NCI-H1105 (cell line): ENCODE measurements at places on chromosomes 6 and 20.

DNA sequence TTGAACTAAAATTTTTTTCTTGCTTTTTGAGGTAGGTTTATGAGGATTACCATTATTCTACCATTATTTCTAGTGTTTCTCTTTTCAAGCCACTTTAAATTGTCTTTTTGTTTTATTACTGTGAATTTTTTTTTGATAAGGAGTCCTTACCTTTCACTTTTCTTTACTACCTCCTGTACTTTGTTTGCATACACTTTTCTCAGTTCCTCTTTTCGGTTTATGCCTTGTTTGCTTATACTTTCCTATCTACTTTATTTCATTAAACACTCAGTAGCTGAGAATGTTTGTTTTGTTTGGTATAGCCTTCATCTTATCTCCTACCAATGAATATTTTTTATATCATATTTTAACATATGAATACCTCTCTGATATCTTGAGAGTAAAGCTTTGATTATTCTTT is 147.9 kb downstream of the TFAP2B start:
- DNase-seq: no peak

DNA sequence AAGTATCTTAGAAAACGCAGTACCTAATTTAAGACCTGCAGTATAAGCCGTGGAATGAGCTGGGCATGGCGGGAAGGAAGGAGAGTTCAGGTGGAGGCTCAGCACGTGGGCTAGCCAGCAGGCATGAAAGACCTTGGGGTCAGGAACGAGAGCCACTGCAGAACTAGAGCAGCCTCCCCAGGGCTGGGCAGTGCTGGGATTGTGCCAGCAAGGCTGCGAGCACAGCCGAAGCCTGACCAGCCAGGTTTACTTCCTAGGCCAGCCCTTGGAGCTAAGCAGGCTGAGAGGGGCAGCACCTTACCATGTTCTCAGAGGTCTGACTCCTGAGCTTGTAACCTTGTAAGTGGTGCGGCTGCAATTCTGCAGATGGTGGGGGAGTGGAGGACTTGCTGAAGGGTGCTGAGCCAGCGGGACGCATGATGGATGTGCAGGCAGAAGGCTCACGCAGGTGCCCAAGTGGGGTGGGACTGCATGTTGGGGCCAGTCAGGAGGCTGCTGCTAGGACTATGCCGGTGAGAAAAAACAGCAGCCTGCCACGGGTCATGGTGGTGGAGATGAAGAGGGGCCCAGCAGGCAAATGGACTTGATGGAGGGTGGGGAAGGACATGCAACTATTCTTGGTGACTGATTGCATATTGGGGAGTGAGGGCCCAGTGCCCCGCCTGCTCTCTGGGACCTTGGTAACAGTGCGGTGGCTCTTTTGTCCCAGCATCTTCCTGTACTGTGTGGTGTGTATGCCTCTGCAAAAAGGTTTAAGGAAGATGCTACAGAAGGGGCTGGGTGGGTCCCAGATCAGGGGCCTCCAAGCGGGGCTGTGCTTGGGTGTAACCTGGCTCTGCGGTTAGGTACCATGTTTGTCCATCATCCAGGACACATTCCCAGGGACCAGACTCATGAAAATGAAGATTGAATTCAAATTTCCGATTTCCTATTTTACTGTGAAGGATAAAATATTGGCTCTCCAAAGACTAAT is 37.6 kb upstream of the IRF4 start:
- no peak for DNase-seq

GRCh38 chr6:145540741-145541140 is 194.6 kb downstream of the EPM2A start:
- DNase-seq: no peak

DNA sequence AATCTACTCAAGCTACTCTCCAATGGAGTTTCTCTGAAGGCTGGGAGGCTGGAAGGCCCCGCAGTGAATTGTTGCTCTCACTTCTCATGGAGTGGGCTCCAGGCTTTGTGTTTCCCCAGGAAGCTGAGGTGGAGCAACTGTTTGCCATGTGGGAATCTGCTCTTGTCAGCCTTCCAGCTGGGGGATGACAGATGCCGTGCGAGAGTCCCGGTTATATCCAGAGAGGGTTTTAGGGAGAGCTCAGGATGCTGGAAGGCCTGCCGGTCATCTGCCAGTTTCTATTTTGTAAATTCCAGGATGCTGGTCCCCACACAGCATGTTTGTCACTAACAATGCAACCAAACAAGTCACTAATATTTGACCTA is 98.2 kb upstream of the NAA20 start:
- no peak for DNase-seq

DNA sequence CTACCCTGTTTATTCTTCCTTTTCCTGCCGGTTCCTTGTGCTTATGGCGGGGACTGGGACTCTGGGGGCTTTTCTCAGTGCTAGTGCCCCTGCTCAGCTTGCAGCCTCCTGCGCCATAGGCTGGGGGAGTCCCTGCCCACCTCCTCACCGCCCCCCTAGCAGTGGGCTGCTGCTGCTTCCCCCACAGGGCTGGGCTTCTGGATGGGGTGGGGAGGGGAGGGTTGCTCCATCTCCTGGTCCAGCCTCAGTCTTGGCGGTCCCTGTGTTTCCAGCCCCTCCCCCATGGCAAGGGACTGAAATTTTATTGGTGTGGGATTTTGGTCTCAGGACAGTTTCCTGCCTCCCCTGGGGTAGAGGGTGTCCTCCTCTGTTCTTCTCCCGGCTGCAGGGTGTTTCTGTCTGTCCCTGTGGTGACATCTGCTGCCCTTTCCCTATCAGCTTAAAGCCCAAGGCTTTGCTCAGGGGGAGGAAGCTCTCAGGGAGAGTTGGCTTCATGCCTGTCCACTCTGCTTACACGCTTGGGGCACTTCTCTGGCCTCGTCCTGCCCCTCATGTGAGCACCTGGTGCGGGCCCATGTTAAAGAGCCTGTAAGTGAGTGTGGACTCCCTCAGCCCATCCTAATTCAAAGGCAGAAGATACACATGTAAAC is 100.6 kb downstream of the HIVEP1 start:
- DNase-seq: no peak

- no peak for DNase-seq
Measured at GRCh38 chr20:1388741-1389483, 3.9 kb downstream of the FKBP1A start.

DNA sequence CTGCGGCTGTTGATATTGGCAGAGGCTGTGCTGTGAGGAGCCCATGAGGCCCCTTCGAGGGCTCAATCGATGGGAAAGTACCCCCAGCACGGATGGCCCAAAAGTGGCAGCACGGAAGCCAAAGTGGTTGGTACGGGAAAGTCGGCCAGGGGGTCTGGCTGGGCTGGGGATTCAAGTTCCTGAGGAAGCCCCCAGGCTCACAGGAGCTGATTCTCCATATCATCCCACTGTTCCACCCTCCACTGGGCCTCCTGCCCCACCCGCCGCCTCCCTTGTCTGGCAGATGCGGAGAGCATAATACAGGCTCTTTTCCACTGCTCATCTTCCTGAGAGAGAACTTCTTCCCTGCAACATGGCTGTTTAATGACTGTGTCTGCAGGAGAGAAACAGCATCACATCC is 217.8 kb upstream of the CST7 start:
- no peak for DNase-seq

GRCh38 chr6:123091091-123091895 is 95.3 kb downstream of the CLVS2 start:
- no peak for DNase-seq

GRCh38 chr6:46262928-46263706 is 92.3 kb upstream of the ENPP5 start:
- DNase-seq: no peak

GRCh38 chr6:121920616-121921015 is 478.8 kb upstream of the HSF2 start:
- DNase-seq: no peak

- DNase-seq: no peak
Measured at GRCh38 chr6:290111-290922, 2.0 kb upstream of the DUSP22 start.

DNA sequence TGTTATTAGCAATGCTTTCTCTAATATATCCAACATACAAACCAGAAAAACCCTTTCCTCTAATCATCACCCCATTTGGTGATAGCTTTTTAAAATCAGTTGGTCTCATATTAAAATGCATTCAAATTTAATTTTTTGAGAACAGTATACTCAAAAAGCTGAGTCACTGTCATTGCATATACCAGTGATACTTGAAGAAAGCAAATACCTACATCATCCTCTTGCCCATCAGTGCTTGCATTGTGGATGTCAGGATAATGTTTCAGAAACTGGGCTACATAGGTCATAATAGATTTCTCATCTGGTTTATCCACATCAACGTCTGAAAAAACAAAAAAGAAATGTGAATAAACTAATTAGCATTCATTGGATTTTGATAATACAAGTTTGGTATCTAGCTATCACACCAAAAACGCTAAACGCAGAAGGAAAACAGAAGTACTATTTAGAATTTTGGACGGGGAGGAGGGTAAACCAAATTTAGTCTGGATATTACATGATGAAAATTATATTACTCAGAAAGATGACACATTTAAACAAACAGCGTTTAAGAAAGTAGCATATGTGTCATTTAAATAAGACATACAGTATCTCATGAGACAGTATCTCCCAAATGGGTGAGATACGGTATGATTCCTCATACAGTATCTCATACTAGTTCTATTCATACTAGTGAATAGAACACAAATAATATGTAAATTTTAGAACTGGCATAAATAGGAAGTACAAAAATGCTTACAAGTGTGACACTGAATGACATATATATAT is 134.6 kb downstream of the SYNE1 start:
- no peak for DNase-seq

- DNase-seq: no peak
Measured at GRCh38 chr20:20969701-20970280, 136.4 kb downstream of the LINC00237 start.

DNA sequence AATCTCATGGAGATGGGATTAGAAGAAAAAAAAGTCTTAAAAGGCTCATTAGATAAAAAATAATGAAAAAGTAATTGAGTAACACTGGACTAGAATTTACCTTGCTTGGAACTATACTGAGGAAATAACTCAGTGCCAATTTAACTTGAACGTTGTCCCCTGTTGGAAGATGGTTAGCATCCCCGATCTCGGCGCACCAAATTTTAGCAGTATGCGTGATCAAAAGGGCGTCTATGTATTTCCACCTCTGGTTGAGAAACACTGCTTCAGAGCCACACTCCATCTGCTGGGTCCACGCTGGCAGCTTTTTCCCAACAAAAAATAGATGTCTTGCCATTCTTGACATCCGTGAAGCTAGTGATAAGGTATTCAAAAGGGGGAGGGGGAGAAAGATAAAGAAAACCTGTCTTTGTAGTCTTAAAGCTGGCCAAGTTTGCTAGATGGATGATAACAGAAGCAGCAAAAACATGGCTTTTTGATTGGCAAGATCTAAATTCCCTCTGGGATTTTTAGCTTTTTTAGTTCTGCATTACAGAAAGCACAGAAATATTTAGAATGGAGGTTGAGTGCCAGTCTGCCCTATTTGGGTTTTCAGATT is 6.4 kb downstream of the HINT3 start:
- DNase-seq: no peak

DNA sequence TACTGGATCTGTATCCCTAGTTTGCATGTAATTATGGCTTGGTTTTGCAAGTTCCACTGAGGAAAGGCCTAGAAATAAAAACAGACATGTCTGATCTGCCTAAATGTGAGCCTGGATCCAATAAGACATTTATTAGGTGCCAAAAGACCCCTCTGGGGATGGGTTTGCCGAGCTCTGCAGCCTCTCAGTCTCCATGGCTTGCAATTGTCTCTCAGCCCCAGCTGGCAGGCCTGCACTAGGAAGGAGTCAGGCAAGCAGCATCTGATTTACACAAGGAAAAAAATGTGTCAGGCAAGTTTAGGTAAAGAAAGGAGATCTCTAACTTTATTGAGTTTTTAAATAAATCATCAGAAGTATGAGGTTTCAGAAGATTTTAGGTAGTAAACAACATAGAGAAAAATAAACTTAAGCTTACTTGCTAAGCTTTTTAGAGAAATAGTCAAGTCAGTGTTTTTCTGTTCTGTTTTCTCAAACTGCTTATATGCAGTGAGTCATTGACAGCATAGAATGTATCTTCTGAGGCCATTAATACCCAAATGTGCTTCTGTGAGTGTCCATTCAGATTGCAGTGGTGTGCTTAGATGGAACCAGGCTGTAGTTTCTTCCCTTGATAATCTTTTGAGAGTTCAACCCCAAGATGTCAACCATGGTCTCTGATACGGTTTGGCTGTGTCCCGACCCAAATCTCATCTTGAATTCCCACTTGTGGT is 121.0 kb downstream of the FHL5 start:
- DNase-seq: no peak

GRCh38 chr6:23728707-23729106 is 397.3 kb upstream of the NRSN1 start:
- no peak for DNase-seq

GRCh38 chr6:85565736-85566135 is 27.9 kb downstream of the SNX14 start:
- no peak for DNase-seq

- DNase-seq: no peak
Measured at GRCh38 chr20:57445298-57445697, 54.1 kb downstream of the RBM38 start.

DNA sequence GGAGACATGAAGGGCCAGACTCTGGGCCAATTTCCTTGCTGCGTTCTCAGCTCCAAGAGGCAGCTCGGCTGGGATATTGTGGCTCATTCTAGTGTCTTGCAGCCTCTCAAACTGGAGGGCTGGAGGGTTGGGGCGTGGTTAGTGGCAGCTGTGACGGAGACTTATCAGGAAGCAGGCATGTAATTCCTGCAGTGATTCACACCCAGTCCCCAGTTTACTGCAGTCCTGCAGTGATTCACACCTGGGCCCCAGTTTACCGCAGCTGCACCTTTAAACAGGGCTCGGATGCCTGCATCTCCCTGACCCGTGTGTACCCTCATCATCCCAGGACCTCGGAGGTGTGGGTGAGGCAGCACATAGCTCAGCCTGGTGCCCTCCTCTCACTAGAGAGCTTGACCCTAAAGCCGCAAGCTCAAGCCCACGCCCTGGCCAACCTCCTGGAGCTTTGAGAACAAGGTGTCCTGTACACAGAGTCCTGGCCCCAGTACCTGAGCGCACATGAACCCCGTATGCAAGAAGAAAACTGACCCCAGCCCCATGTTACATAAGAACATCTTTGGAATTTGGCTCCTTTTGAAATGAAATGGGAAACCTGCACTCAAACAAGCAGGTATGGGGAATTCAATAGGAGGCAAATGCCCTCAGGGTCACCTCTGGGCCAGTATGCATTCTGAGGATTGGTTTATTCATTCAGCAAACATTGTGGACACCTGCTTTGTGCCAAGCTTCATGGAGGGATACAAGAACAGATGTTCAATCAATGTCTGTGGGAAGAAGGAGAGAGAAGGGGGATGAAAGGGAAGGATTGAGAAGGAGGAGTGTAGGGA is 55.3 kb upstream of the FAM83D start:
- no peak for DNase-seq

- no peak for DNase-seq
Measured at GRCh38 chr20:34012735-34013134, 19.0 kb downstream of the RALY start.

DNA sequence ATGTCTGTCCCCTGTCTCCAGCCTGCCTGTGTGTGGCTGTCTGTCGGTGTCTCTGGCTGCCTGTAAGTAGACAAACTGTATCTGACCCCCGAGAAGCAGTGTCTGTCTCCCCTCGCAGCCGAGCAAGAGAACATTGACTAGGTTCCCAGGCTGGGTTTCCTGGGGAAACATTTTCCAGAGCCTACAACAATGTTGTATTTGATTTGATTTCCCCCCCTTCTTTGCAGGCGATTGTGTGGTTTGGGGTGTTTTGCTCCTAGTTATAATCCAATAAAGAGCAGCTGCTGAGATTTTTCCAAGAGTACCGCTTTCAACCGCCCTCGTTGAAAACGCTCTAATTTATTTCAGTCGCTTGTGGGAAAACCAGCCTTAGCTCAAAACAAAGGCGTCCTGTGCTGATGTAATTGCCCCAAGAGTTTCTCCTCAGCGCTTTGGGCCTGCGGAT is 92.6 kb downstream of the CDC5L start:
- no peak for DNase-seq
